Right hindlimb (tissue), 1 donor: ENCODE measurements at places on chromosomes 12 and 14.
A peak's percentile ranks its signal among the peaks of the same experiment; 100 is the strongest.

- no peak for DNase-seq
Observed at GRCh38 chr12:92193846-92194245, 48.2 kb upstream of the BTG1 start.

- no peak for DNase-seq
Observed at GRCh38 chr12:57063991-57064685, 14.2 kb upstream of the MYO1A start.

DNA sequence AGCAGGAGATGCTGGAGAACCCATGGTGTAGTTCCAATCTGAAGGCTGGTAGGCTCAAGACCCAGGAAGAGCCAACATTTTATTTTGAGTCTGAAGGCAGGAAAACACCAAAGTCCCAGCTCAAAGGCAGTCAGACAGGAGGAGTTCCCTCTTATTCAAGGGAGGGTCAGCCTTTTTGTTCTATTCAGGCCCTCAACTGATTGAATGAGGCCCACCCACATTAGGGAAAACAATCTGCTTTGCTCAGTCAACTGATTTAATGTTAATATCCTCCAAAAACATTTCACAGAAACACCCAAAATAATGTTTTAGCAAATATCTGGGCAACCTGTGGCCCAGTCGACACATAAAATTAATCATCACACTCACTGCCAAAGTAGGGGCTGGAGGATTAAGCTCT is 130.8 kb downstream of the LMNTD1 start:
- no peak for DNase-seq

GRCh38 chr14:21106498-21107282 is 5.8 kb downstream of the TMEM253 start:
- DNase-seq, result peak; percentile 87

DNA sequence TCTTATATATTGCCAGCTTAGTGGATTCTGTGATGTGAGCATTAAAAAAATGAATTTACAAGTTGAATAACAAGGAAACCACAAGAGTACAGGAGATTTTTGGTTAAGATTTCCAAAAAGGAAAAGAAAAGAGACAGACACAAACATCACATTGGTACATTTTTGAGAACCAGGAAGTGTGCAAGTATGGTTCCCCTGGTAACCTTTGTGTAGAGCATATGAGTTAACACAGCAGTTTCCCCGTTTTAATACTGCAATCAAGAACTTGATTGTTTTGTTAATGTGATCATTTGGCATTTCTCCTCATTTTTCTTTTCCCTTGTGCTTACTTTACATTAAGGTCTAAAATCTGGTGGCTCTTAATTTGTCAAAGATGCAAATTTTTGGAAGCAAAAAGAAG is 490.4 kb upstream of the ATP2B1 start:
- DNase-seq, result no peak

DNA sequence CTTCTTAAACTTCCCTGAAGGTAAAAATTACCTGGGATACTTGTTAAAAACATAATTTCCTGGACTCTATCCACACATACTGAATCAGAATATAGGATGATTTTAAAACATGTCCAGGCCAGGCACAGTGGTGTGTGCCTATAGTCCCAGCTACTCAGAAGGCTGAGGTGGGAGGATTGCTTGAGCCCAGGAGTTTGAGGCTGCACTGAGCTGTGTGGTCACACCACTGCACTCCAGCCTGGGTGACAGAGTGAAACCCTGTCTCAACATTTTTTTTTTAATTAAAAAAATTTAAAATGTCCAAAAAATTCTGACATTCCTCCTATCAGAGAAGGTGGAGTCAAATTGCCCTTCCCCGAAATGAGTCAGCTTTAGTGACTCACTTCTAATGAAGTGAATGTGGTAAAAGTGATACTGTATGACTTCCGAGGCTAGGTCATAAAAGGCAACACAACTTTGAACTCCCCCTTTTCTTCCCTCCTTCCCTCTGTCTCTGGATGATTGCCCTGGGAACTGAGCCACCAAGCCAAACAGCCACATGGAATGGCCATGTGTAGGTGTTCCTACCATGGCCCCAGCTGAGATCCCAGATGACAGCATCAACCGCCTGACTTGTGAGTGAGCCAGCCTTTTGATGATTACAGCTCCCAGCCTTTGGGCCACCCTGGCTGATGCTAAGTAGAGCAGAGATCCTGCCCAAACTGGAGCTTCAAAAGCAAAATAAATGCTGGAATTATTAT is 36.3 kb downstream of the LIMA1 start:
- DNase-seq, result peak; percentile 56

DNA sequence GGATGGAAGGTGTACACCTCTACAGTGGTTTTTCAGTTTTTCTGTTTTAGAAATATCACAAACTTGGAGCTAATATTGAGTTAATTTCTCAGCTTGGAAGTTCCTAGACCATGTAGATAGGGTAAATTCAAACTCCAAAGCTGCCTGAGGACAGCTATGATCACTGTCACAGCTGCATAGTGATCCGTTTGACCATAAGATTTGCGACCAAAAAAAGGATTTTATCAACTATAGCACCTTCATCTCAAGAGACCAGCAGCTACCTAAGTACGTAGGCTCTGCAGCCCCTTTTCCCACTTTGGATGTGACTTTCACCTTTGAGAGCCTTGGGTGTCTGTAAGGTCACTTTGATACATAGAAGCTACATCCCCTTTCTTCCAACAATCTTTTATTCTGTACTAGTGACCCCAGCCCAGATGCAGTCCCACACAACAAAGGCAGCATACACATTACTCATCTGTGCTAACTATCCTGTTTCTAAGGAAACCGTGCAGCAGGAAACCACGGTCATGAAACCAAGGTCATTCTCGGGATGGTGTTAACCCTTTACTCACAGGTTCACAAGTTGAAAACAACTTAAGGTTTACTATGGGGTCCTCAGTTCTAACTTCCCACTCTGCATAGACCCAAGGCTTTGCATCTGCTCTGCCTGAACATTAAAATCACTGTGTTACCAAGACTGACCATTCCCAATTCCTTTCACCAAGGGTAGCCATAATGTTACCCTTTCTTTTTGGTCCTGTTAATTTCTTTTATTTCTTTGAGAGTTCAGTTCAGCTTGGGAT is 75.4 kb downstream of the IFT81 start:
- no peak for DNase-seq

GRCh38 chr12:53099071-53099882 is 1.8 kb downstream of the IGFBP6 start:
- peak; percentile 94 for DNase-seq

DNA sequence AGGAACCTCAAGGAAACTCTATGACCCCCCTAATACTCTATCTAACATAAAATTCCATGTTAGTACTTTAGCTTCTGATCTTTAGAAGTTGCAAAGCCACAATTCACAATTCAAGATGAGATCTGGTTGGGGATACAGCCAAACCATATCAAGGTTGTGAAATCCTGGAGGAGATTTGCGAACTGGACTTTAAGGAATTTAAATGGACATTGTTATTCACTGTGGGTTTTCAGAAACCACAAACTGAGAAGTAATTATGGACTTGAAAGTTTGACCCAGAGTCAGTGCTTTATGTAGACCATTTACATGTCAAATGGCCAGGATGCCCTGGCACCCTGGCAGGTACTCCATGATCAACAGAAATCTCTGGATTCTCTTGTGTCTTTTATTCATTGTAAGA is 14.2 kb upstream of the CDKL1 start:
- DNase-seq, result no peak

- no peak for DNase-seq
Observed at GRCh38 chr14:75144944-75145343, 18.1 kb upstream of the NEK9 start.

- DNase-seq, result no peak
Observed at GRCh38 chr14:89201645-89202044, 215.4 kb downstream of the FOXN3 start.
